Caudate nucleus (tissue), 63 donors: ENCODE measurements at places on chromosomes 4 and X.
A peak's percentile ranks its signal among the peaks of the same experiment; 100 is the strongest.

- no peak for DNase-seq
Measured at GRCh38 chr4:62917649-62918048, 1491.6 kb downstream of the TECRL start.

DNA sequence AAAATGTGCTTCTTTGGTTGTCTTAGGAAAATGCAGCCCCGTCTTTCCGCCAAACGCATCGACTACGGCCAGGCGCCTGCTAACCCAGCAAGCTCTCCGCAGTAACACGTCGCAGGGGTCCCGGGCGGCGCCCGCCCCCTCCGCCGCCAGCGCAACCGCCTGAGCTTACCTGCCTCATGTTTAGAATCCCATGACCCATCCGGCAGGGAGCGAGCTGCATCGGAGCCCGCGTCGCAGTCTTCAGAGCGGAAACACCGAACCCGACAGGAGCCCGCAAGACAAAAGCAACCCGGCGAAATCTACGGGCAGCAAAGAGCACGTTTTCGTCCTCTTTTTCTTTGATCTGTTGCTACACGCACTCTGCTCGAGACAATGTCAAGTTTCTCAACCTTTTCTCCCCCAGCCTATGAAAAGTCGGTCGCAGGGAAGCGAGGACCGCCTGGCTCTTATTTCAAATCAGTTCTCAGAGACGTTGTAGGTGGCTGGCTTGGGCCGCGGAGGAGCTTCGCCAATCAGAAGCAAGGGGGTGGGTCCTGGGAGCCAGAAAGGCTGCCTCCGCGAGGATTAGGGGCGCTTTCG lies at the start of gene MID1:
TSS of gene MID1 (minus strand) at position 465 of the 579 bp plus-strand sequence. CDS start 53,038 bp downstream, outside the sequence.
- peak; percentile 12 for DNase-seq

- no peak for DNase-seq
Measured at GRCh38 chrX:28303486-28303885, 283.8 kb upstream of the IL1RAPL1 start.

- DNase-seq = no peak
Measured at GRCh38 chrX:3280706-3281105, 65.7 kb downstream of the MXRA5 start.

GRCh38 chrX:88830111-88830510 lies 83.1 kb downstream of the CPXCR1 start:
- DNase-seq = no peak

- no peak for DNase-seq
Measured at GRCh38 chr4:35966566-35966965, 277.7 kb downstream of the ARAP2 start.

DNA sequence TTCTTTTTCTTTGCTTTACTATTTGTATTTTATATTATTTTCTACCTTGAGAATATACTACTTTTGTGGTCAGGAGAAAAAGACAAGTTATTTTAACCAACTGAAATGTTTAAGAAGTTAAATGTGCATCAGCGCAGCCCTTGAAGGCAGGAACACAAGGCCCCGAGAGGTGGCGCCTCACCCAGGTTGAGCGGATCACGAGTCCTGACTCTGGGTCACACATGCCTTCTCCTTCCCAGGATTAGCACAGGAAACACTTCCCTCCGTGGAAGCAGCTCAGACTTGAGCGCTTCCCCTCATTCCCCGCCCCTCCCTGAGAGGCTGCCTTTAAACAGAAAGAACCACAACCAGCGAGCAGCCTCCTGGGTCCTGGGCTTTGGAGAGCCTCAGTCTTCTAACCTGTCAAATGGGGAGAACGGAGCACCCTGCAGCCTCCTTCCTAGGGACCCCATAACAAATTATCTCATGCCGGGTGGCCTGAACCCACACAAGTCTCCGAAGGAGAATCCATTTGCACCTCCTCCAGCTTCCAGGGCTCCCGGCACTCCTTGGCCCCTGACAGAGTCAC lies 217.6 kb downstream of the AFAP1 start:
- no peak for DNase-seq

- no peak for DNase-seq
Measured at GRCh38 chr4:168835880-168836454, 174.1 kb downstream of the CBR4 start.

- no peak for DNase-seq
Measured at GRCh38 chr4:155593793-155594192, 72.9 kb upstream of the GUCY1A1 start.

GRCh38 chrX:43836435-43837184 lies 45.6 kb downstream of the MAOB start:
- DNase-seq = no peak

- DNase-seq = peak; percentile 58
Measured at GRCh38 chrX:101417981-101418841, 10.2 kb downstream of the HNRNPH2 start.

DNA sequence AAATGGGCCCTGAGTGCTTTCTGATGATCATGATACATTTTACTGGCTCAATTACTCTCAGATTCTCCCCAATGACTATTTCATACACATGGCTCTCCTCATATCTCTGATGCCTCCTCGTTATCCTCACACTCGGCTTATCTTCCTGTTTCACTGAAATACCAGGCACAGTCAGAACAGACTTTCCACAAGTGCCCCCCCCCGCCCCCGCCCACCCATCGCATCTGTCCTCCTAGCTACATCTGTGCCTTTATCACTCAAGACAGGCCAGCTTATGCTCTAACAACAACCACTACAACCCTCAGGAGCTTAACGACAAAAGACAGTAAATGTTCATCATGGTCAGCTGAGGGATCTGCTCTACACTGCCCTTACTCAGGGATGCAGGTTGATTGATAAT lies 610.6 kb upstream of the DIPK2B start:
- no peak for DNase-seq

DNA sequence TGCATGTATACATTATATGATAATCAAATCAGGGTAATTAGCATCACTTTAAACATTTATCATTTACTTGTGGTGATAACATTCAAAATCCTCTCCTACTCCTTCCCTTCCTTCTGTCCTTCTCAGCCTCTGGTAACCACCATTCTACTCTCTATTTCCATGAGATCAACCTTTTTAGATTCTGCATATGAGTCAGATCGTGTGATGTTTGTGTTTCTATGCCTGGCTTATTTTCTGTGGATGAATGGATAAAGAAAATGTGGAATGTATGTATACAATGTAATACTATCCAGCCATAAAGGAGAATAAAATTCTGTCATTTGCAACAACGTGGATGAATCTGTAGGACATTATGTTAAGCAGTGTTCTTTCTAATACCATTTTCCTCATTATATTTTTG lies 123.9 kb downstream of the NAA11 start:
- no peak for DNase-seq

- DNase-seq = no peak
Measured at GRCh38 chr4:10696253-10696652, 11.7 kb upstream of the CLNK start.

DNA sequence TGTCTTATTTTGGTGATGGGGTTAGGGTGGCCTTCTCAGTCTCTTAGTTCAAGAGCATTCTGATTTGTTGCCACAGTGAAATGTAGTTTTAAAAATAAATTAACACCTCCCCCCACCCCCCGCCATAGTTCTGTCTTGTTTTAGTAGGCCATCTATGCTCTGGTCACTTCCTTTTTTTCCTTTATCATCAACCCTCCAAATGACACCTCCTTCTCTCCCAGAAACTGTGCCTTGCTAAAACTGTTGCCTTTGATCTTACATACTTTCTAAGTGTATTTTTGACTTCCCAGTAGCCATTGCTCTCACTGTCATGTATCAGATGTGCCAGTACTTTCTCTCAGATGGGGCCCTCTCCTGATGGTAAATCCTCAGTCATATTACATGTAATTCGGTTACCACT lies 14.5 kb upstream of the NDUFC1 start:
- DNase-seq = no peak

- no peak for DNase-seq
Measured at GRCh38 chrX:66914080-66914479, 275.2 kb upstream of the EDA2R start.

DNA sequence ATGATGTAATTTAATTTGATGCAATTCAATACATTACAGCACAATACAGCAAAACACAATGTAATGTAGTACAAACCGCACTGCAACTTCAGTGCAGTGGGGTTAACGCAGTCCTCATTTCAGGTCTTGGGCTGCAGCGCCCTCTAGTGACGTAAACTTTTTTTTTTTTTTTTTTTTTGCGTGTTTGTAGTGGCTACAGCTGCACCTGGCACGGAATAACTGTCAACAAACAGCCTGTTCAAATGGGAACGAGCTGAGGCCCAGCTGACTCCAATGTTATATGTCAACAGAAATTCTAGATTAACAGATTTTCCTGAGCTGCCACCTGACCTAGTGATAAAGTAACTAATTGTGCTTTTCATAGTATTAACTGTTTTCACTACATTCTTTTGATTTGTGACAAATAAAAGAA lies 33.5 kb upstream of the RASSF6 start:
- no peak for DNase-seq

GRCh38 chr4:52957835-52958631 lies 95.9 kb downstream of the RASL11B start:
- DNase-seq = no peak

DNA sequence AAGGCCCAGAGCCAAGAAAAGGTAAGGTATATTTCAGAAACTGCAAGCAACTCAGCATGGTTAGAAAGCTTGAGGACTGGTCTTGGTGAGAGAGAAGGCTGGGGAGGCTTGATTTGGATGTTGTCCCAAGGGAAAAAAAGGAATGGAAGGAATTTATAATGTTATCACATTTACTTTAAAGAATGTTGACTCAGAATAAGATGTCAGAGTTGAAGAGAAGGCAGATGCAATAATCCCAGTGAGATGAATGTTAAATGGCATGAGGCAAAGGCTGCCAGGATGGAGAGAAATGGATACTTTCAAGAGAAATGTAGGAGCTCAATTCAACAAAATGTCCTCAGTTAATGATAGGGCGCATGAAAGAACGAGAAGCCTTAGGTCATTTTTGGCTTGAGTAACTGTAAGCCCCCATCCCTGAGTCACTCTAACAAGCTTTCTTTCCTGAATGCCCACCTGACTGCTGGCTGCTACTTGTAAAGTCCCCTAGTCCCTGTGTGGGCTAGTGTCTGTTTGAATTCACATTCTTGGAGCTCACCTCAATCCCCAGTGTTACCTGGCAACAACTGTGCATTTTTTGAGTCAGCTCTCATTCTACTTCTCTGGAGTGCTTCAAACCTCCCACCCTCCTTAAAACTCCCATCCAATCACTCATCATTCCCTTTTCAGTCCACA lies 103.0 kb upstream of the TAPT1 start:
- DNase-seq = no peak

DNA sequence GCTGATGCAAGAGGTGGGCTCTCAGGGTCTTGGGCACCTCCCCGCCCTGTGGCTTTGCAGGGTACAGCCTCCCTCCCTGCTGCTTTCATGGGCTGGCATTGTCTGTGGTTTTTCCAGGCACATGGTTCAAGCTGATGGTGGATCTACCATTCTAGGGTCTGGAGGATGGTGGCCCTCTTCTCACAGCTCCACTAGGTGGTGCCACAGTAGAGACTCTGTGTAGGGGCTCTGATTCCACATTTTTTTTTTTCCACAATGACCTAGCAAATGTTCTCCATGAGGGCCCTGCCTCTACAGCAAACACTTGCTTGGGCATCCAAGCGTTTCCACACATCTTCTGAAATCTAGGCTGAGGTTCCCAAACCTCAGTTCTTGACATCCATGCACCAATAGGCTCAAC lies 657.9 kb upstream of the CT83 start:
- no peak for DNase-seq

DNA sequence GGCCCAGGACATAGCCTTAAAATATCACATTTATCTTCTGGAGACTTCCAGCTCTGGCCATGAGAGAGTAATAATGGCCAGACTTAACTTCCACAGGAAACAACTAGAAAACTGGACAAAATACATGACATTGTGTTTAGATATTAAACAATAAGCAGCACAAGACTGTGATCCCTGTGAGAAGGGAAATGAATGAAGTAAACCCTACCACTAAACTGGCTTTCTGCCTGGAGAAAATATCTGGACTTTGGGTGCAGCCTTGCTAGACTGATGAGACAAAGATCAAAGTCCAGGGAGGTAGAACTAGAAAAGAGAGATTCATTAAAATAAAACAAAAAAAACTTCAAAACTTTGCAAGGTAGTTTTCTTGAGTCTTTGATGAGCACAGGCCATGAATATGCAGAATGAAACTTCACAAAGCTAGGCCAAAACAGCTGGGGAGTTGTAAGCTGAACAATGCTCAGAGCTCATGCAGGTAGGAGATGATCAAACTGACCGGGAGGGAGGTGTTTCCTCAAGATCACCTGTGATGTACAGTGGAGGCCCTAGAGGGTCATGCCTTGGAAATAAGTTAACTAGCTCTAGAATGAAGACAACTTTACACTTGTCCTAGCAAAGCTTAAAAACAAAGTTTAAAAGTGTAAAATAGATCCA lies 147.0 kb upstream of the SH3RF1 start:
- DNase-seq = no peak

DNA sequence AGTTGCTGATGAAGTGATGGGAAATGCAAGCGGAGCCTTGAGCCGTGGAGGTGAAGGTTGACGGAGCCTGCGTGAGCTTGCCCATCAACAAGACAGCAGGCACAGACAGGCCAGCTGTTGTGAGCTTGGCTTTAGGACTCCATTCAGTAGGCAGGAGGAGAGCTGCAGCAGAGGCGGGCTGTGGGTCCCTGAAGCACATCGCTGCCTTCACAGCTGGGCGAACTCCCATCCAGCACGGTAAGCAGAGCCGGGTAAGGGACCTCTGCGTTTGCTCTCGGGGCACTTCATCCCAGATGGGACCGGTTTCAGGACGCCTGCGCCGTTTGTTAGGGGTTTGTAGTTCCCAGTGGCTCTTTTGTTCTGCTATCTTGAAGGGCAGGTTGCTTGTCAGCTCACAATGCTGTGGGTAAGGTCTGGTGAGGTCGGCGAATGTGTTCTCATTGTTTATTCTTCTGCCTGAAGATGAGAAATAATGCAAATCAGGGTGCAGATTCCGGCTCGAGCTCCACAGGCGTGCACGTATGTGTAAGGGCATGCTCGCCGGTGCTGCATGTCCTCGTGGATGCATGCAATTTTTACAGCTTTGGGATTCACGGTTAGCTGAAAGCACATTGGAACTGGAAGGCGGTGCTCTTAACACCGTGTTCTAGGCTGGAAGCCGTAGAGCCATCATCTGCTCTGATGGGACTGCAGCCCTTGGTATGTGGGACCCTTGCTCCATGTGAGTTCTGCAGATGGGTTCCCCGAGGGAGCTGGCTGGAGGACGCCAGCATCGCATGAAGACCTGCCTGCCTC lies 54.6 kb upstream of the CLDN34 start:
- peak; percentile 1 for DNase-seq

GRCh38 chr4:139606579-139607501 lies 50.8 kb upstream of the SETD7 start:
- no peak for DNase-seq

GRCh38 chrX:13340182-13340791 lies 20.4 kb upstream of the ATXN3L start:
- DNase-seq = no peak

DNA sequence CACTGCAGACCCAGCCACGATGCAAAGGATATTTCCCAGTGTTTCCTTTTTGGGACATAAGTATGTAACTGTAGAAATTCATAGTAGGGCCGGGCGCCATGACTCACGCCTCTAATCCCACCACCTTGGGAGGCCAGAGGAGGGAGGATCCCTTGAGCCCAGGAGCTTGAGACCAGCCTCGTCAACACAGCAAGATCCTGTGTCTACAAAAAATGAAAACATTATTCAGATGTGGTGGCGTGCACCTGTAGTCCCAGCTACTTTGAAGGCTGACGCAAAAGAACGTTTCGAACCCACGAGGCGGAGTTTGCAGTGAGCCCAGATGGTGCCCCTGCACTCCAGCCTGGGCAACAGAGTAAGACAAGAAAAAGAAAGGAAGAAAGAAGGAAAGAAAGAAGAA lies 49.2 kb downstream of the CRLF2 start:
- DNase-seq = no peak
